Suprapubic skin (tissue), 4 donors: ENCODE measurements at places on chromosomes 2 and 18. TPM values are rescaled to one million over a fixed set of nuclear protein-coding genes. Genes with fewer than 3 reads are reported as not detected.

CPLX4 gene
- total RNA-seq = not detected

CFC1 gene
- total RNA-seq = not detected

SERPINB4 gene
- total RNA-seq = 1.1 TPM

EFEMP1 gene
- total RNA-seq = 142 TPM

SPDYA gene
- 0.76 TPM for total RNA-seq

KCNE4 gene
- total RNA-seq = 0.64 TPM

CBLN2 gene
- total RNA-seq = 0.42 TPM

AAMP gene
- total RNA-seq = 154 TPM

KCNIP3 gene
- 14.6 TPM for total RNA-seq

NT5DC4 gene
- total RNA-seq = not detected

MPHOSPH10 gene
- 27.0 TPM for total RNA-seq

RNF149 gene
- total RNA-seq = 70.1 TPM

CHST10 gene
- total RNA-seq = 0.91 TPM

ZNF396 gene
- 2.5 TPM for total RNA-seq

MYOM1 gene
- 0.99 TPM for total RNA-seq

GKN1 gene
- not detected for total RNA-seq

ERFE gene
- total RNA-seq = not detected

RAMP1 gene
- total RNA-seq = 10.3 TPM

NCKAP1 gene
- total RNA-seq = 94.5 TPM

MERTK gene
- 6.7 TPM for total RNA-seq

CEBPZ gene
- total RNA-seq = 31.5 TPM

BMP10 gene
- not detected for total RNA-seq

C1D gene
- total RNA-seq = 27.6 TPM

KRTCAP3 gene
- 31.0 TPM for total RNA-seq

YIPF4 gene
- total RNA-seq = 8.5 TPM

ZAP70 gene
- total RNA-seq = 1.5 TPM

AGAP1 gene
- 14.6 TPM for total RNA-seq
